ENCODE measurements at places on chromosomes 16 and 17.
A peak's percentile ranks its signal among the peaks of the same experiment; 100 is the strongest.

GRCh38 chr17:72515291-72516065, 394.7 kb downstream of the SOX9 start:
- DNase-seq: no peak

DNA sequence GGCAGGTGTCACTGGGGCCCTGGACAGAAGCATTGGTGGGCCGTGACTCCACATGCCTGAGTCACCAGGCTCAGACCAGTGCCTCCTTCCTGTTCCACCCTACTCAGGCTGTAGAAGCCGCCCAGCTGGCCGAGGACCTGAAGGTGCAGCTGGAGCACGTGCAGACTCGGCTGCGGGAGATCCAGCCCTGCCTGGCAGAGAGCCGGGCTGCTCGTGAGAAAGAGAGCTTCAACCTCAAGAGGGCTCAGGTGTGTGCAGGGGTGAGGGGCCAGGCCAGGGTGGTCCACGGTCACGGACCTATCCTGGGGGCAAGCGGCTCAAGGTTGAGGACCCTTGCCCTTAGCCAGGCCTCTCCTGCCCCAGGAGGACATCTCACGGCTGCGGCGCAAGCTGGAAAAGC, 9.6 kb downstream of the RNF40 start:
- DNase-seq: no peak

GRCh38 chr16:28843766-28844165, 2.4 kb downstream of the TUFM start:
- DNase-seq: no peak

DNA sequence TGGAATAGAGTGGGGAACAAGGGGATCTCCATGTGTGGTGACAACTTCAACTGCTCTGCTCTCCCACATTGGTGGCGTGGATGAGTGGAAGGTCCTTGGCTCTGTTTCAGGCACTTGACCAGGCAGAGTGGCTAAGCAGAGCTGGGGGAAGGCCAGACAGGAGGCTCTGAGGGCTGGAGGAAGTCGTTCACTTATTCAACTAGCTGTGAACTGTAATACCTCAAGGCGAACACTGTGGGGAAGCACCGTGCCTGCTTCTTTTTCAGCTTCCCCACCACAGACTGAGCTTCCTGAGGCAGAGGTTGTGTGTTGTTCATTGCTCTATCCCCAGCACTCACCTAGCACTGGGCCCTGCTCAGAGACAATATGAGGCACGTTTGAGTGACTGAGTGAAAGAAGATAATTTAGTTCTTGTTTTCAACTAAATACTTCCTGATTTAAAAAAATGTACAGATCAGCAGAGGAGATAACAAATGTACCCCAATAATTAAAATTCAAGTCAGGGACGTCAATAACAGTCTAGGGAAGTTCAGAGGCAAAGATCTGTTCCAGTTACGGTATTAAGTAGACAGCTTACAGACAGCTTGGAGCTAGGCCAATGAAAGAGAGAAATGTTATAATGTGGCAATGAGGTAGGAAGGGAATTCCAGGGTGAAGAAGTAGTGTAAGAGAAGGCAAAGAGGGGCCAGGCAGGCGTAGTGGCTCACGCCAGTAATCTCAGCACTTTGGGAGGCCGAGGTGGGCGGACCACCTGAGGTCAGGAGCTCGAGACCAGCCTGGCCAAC, 34.7 kb downstream of the MYO18A start:
- peak; percentile 75 for DNase-seq

DNA sequence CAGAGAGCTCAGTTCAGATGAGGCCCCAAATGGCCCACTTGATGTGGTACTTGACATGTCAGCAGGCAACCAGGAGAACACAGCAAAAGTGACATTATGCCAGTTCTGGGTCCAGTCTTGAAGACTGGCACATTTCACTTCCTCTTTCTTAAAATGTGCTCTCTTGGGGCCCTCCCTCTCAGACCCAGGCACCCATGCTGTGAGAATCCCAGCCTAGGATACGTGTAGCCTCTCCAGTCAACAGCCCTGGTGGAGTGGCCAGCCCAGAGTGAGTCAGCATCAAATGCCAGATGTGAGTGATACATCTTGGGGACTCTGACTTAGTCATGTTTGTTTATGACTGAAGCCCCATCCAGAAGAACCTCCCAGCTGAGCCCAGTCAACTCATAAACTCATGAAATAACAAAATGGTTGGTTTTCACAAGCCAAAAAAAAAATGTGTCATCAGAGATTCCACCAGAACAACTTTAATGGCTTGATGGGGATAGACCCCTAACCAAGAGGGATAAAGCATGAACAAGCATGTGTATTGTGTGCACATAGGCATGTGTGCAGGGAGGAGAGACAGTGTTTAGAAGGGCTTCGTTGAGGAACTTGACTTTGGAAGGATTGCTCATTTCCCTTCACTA, 82.5 kb upstream of the TNRC6C start:
- peak; percentile 52 for DNase-seq

DNA sequence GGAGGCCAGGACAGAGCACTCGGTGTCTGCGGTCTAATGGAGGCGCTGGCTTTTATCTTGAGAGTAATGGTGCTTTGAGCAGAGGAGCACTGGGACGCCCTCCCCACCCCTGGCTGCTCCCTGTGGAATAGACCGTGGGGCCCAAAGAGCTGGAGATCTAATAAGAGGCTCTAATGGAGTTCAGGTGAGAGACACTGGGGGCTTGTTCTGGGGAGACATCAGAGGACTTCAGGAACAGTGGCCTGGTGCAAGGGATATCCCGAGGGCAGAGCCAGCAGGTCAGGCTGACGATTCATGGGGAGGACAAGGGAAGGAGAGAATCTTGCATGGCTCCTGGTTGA, 9.5 kb upstream of the KRT19 start:
- no peak for DNase-seq

DNA sequence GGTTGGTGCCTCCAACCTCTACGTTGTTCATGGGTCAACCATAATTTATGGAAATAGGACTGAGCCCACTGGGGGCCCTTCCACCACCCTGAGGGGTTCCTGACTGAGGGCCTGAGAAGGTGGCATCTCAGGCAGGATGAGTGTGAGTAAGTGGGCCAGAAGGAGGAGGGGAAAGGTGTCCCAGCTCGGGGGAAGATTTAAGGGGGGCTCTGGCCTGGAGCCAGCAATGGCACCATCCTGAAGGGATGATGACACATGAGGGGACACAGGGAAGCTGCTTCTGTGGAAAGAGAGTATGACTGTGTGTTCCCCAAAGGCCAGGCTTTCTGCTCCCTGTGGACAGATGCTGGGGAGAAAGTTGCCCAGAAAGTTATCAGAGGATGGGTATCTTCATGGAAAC, 18.7 kb downstream of the MYL4 start:
- no peak for DNase-seq

DNA sequence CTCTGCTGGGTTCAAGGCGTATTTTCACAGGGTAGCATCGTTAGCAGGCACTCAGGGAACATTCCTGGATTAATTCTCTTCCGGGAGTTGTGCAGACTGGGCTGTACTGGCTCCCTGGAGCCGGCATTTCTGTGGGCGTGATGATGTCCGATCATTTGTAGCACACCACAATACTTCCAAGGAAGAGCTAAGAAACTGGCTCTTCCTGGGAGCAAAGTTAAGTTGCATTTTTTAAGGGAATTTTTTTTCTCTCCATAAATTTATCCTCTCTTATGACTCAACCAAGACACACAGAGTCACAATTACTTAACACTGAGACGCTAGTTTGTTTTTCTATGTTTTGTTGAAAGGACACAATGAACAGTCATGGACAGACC, 211.6 kb upstream of the FOXF1 start:
- DNase-seq: no peak

- DNase-seq: no peak
These were observed 168.4 kb downstream of the ZNF423 start for GRCh38 chr16:49687476-49688002.

DNA sequence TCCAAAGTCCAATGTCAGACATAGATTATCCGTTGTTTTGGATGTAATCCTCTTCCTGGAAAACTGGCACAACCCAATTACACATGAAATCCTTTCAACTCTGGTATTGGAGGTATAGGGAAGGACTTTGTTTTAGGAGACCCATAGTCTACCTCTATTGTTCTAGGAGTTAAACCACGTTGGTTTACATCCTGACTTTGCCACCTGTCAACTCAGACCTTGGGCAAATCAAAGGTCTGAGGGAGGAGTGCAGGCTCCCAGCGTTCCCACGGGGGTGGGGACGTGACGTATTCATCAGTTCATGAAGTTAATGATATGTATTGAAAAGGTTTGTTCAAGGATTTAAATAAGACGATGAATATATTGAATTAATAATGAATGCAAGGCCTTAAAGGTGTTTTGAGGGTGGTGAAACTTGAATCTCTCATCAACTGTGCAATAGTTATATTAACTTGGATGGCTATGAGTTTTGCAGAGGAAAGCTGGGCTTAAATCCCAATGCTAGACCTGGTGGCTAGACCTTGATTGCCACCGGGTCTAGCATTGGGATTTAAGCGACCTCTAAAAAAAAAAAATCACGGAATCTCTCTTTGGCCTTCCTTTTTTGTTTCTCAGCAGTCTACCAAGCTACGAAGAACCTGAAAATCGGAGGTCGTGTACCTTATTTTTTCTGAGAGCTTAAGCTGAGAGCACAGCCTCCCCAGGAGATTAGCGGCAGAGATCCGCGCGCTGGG, 744 bp upstream of the NF1 start:
- DNase-seq: no peak

GRCh38 chr17:72714357-72714966, 378.0 kb downstream of the SLC39A11 start:
- peak; percentile 27 for DNase-seq

DNA sequence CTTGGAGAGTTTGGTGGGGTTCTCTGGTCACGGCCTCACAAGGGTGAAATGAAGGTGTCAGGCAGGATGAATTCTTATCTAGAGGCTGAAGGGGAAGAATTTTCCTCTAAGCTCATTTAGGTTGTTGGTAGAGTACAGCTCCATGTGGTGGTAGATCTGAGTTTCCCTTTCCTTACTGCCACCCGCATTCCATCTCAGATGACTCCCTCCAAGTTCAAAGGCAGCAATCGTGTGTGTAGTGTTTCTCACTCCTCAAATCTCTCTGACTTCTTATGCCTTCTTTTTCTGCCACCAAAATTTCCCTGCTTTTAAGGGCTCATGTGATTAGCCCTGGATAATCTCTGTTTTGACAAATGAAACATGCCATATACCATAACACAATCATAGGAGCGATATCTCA, 135.5 kb upstream of the MYOCD start:
- DNase-seq: no peak

DNA sequence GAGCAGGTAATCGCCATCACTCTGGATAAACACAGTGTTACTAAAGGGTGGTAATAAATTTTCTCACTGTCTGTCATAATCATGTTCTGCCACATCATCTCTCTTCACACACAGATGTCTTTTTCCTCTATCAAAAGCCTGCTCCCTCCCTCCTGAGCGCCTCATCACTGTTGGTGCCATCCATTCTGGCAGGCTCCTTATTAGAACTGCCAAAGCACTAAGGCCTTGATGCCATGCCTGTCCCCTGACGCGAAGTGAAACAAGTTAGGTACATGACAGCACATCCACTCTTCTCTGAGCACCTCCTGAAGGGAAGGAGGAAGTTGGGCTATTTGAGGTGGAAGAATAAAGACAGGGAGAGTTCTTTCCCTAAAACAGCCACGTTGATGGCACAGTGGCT, 38.2 kb upstream of the AXIN2 start:
- no peak for DNase-seq

DNA sequence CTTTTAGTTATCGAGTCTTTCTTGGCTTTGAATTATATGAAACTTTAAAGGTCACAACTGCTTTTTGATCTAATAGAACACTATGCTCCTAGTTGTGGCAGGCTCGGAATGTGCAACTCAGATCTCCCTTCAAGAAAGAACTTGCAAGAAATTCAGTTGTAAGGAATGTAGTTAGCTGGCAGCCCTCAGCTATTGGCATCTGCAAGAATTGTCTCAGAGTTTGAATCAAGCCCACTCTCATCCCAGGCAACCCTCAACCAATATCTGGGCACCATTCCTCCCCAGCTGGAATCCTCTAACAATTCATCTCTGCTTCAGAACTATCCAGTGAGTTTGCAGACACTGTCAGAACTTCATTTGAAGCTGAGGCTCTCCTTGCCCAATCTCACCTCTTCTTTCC, 447.2 kb downstream of the KIF2B start:
- DNase-seq: no peak

DNA sequence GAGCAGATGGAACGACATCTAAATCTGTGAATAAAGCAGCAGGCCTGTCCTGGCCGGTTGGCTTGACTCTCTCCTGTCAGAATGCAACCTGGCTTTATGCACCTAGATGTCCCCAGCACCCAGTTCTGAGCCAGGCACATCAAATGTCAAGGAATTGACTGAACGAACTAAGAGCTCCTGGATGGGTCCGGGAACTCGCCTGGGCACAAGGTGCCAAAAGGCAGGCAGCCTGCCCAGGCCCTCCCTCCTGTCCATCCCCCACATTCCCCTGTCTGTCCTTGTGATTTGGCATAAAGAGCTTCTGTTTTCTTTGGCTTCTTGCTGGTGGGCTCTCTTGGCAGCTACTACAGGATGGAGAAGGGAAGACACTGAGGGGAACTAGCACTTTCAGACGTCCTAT, 4.1 kb upstream of the RSAD1 start:
- no peak for DNase-seq

- DNase-seq: no peak
These were observed 46.6 kb downstream of the STH start for GRCh38 chr17:46045639-46046038.

GRCh38 chr16:68499006-68499405, 40.1 kb upstream of the ZFP90 start:
- no peak for DNase-seq

DNA sequence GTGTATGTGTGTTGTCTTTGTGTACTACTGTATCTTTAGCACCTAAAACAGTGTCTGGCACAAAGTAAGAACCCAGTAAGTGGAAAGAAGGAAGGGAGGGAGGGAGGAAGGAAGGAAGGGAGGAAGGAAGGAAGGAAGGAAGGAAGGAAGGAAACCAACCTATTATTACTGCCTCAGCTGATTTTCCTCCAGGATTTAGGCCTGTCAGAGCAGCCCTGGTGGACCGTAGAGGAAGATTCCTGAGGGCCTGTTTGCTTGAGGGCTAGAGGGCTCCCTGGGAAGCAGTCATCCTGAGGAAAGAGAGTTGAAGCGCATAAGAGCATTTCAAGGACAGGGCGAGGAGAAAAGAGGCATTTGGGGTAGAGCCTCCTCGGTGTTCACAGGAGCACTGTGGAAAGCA, 61.5 kb downstream of the WSB1 start:
- DNase-seq: no peak

- DNase-seq: peak; percentile 33
These were observed 51.8 kb downstream of the PIMREG start for GRCh38 chr17:6496116-6496481.

DNA sequence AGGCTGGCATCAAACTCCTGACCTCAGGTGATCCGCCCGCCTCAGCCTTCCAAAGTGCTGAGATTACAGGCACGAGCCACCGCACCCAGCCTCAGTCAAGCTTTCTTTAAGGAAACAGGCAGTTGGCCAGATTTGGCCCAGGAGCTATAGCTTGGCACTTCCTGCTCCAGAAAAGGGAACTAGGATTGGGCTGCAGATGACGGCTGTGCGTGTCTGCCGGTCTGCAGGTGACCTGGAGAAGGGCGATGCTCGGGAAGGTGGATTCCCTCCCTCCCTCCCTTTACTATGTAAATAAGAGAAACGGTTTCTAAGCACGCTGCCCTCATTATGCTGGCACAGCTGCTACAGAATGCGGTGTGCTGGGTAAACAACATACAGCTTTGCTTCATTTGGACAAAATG, 215.9 kb downstream of the RPTOR start:
- DNase-seq: peak; percentile 50

GRCh38 chr17:18111330-18111971, 2.9 kb downstream of the MYO15A start:
- no peak for DNase-seq

GRCh38 chr16:68286153-68287074, 22.1 kb downstream of the SLC7A6 start:
- peak; percentile 27 for DNase-seq

- DNase-seq: no peak
These were observed 81.2 kb upstream of the GOT2 start for GRCh38 chr16:58815181-58815888.
